ENCODE measurements at places on chromosomes 1 and 21.

DNA sequence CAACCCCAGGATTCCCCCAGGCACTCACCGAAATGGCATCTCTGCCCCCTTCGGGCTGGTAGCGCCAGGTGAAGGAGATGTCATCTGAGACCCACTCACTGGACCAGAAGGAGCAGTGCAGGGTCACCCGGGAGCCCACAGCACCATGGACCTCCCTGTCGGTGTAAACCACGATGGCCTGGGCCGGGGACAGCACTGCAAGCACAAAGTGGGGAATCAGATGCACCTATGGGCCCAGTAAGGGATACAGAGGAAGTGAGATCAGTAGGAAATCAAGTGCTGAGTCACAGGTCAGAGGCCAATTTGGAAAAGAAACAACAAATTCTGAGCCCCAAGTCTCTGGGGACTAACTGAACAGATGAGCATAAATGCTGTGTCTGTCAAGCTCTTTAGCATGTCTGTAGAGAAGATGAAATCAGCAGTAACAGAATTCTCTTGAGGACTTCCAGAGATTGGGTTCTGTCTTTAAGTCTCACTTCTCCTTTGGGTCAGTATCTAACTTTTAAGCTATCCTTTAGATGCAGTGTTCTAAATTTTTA is 2.5 kb downstream of the MPZ start:
- no peak for DNase-seq

DNA sequence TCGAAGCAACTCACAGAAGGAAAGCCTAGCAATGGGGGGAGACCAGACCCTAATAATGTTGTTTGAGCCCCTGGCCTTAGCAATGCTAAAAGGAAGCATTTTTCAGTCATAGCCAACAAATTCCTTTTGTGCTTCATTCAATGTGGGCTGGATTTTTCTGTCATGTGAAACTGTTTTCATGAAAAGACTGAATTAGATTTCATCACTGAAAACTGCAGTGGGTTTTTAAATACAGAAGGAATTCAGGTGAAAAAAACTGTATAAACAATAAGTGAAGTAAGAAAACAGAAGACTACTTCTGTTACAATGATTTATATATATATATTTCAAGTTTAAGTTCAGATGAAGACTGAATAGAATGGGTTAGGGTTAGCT is 204.8 kb downstream of the SMYD3 start:
- no peak for DNase-seq

GRCh38 chr1:186418503-186418902 is 42.4 kb downstream of the PDC start:
- no peak for DNase-seq

DNA sequence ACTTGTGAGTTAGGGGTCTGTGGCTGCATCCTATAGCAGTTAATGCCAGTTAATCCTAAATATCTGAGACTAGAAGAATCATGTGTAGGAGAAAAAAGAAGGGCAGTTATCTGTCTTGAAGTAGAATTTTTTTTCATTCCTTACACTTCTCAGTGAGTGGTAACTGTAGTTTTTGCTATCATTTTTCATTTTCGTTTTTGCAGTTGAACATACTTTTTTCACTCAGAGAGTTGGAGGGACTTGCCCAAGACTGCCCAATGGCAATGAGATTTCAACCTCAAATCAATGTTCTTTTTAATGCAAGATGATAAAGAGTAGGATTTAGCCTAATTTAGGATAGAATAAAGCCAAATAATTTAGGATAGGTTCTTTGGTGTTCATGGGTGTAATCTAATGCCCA is 5.5 kb downstream of the PRDX6 start:
- no peak for DNase-seq

DNA sequence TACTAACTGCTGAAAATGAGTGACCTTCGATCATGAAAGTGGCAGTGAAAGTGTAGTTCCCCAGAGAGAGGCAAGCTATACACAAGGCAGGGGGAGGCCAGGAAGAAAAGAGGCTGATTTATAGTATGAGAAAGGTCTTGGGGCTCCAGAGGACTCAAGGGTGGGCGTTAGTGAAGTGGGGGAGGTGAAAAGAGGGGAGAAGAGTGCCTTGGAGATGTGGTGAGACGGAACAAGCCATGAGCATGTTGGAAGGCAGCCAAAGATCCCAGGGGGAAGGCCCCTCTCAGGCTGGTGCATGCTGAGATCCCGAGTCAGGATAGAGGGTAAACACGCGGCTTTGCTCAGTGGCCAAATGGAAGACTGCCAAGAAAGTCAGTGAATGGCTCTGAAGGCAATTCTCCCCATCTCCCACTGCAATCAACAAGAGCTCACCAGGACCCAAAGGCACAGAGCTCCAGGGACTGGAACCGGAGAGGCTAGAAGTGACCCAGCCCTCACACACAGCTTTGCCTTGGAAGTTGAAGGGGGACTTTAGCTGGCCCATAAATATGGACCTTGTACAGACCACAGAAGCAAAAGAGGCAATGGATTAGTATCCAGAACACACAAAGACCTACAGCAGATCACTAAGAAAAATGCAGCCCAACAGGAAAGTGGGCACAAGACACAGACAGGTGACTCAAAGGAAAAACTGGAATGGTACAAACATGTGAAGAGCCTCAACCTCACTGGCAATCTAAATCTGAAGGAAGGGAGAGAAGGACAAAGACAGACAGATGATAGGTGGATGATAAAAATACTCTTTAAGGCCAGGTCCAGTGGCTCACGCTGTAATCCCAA is 49.6 kb downstream of the HSF2BP start:
- DNase-seq = no peak

GRCh38 chr1:156160000-156160742 is 6.8 kb downstream of the SEMA4A start:
- no peak for DNase-seq

GRCh38 chr21:41210426-41211059 is 42.6 kb downstream of the BACE2 start:
- no peak for DNase-seq

- DNase-seq = no peak
These were observed 28.0 kb downstream of the SYDE2 start for GRCh38 chr1:85172684-85173337.

DNA sequence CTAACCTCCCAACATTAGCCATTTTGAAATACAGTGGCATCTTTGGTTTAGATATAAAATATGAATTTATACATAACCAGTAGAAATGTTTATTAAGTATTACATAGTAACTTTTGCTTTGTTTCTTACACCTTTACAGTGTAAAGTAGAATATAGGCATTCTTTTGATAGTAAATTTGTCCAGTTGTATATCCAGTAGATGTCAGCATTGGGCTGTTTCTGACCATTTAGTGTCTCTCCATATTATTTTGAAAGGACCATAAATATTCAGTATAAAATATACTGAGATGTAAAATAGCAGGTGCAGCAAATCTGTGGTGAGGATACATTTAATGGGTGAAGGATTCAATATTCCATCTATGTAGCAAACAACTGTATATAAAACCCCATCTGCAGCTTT is 115.8 kb upstream of the ZRANB2 start:
- DNase-seq = no peak

Measured in activated CD4-positive, alpha-beta T cell treated with anti-CD3 and anti-CD28 coated beads, Interleukin-2, amount 50 U/mL, for 48 hours (primary cell).